ENCODE measurements at places on chromosomes 11 and 22. TPM values are rescaled to one million over a fixed set of nuclear protein-coding genes. Genes with fewer than 3 reads are reported as not detected.

Gene KCNK4
- total RNA-seq: not detected

DNA sequence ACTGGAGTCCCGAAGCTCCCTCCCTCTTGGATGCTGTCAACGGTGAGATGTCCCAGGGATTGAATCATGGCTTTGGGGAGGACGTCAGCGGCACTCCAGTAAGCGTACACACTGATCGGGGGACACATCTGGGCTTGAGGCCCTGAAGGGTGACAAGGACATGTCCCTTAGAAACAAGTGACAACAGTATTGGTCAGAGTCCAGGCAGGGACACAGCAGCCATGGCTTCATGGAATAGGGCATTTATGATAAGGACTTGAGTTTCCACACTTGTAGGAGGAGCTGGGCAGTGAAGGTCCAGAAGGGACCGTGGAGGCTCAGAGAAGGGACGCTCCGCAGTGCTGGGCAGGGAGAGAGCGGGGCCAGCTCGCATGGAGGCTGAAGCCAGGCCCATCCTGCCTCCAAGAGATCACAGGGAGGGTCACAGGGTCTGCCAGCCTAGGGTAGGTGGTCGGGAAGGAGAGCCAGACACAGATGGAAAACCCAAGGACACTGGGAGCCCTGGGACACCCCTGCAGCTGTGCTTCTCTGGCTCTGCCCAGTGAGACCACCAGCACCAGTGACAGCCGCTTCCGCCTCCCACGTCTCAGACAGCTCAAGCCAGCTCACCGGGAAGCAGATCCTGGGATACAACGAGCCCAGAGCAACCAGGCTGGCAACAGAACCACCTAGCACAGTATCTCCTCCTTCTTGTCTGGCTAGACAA is 22.9 kb upstream of the RFPL3 start:
- DNase-seq: no peak

GRCh38 chr11:2837096-2837601 is 48.4 kb downstream of the CDKN1C start:
- DNase-seq: peak; percentile 67

DNA sequence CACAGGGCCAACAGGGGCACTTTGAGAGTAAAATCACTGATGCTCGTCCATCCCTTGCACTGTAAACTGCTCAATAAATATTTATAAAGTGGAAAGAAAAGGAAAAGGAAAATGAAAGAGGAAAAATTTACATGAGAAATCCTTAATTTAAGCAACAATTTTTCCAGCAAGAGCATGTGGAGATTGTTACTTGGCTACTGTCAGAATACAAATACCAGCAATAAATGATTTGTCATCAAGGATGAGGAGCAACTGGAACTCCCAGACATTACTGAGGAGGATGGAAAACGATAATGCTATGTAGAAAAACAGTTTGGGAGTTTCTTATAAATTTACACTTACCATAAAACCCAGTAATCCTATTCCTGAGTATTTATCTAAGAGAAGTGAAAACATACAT is 123.0 kb downstream of the SGSM3 start:
- DNase-seq: no peak

- no peak for DNase-seq
These were observed 21.3 kb downstream of the CBX7 start for GRCh38 chr22:39130892-39131855.

GRCh38 chr22:50601669-50602337 is 1.2 kb downstream of the MAPK8IP2 start:
- DNase-seq: no peak

Gene ENTHD1
- not detected for total RNA-seq

DNA sequence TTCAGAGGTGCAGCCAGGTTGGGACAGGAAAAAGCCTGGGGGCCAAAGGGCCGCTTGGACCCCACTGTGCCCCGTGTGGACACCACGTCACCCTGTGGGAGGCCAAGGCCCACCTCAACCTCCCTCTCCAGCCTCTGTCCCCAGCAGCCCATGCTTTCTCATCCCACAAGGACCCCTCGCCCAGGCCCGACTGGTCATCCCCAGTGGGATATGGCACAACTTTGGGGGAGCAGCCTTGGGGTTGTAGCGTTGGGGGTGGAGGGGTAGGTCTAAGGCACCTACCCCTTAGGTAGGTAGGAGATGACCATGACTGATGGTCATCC is 44.0 kb downstream of the IGF2 start:
- no peak for DNase-seq

Gene ALDH3B1
- total RNA-seq: 47.4 TPM

GRCh38 chr11:3087821-3088800 is 30.9 kb upstream of the CARS1 start:
- DNase-seq: peak; percentile 17

Gene USP2
- 0.33 TPM for total RNA-seq

Gene PTPN5
- not detected for total RNA-seq

DNA sequence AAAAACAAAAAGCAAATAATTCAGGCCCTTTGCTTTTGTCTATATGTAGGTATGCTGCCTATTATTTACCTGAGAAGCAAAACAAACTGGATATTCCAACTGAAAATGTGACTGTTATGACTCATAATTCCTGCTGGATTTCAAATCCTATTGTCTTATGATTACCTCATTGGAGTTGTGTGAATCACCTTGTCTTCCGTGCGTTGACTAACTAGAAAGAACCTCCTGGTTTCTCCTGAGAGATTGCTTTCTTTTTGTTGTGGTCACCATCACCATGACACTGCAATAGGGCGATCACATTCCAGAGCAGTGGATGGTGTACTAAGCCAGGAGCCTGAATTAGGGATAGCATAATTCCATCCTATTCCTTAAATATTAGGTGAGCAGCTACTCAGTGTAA is 23.0 kb upstream of the EXPH5 start:
- DNase-seq: peak; percentile 86

Gene DGCR6
- total RNA-seq: 0.60 TPM

Gene TSPAN32
- total RNA-seq: not detected

DNA sequence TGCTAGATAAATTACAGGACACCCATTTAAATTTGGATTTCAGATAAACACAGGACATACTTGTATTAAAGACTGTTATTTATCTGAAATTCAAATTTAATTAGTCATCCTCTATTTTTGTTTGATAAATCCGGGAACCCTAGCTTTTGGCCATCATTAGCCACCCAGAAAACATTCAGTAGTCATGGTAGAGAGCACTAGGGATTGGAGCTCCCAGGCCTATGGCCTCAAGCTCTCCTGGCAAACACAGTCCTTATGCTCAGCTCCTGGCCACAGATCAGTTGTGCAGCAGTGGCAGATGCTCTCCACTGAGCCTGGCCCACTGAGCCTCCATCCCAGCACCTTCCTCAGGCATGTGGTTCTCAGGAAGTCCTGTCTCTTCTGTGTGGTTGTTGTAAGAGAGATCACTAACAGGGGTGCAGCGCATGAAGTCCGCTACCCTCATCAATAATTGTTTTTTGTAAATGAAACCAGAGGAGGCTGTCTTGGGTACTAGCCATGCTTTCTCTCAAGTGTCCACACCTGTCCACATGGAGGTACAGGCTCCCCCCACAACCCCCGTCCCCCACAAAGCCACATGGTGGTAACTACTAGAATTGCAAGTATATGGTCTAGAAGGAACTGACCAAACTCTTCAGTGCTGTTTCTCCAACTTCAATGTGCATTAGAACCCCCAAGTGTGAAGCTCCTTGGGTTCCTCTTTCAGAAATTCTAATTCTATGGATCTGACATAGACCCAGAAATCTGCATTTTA is 1.1 kb upstream of the IRAG1 start:
- DNase-seq: peak; percentile 79

DNA sequence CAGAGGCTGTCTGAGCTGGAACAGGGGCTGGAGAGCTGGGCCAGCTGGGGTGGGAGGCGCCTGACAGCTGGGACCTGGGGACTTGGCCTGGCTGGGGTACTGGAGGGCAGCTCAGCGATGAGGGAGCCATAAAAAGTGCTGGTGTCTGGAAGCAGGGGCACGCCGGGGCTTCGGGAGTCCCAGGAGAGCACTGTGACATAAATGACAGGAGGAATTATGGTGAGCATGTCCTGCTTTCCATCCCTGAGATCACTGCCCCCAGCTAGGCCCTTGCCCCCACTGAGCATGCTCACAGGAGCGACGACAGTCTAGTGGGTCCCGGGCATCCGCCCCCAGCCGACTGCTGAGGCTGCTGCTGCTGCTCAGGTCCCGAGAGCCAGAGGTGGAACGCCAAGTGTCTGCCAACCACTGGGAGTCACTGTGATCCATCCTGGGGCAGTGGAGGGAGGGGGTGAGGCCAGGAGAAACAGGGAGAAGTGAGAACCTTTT is 6.2 kb downstream of the ROBO4 start:
- no peak for DNase-seq

DNA sequence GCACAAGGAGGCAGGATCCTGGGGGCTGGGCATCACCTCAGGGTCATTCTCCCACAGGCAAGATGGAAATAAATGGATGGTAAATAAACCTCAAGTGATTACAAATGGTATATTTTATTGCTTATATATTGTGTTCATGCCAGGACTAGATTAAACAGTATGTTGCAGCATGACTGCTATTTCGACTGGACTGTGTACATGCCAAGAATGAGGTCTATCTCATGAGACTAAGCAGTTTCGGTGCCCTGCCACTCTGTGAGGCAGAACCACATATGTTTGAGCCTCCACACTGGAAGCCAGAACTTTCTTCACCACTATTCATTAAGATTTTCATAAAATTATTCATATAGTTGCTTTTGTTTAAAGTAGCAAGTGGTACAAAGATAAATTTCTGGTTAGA is 140.2 kb downstream of the DDX10 start:
- no peak for DNase-seq

Gene SNX32
- not detected for total RNA-seq

Gene EIF3M
- total RNA-seq: 245 TPM

DNA sequence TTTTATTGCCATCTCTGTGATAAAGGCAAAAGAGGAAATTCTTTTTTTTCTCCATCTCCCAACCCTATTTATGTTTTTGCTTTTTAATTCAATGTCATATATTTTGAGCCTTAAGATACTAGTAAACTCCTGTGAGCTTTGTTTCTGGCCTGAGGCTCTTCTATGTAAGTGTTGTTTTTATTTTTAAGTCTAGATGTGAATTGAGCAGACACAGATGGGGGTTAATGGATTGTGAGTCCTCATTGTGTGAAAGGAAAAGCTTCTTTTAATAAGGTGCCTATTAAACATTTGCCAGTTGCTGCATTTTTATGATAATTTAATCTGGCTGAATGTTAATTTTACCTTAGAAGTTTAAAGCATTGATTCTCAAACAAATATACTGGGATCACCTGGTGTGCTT is 2337.9 kb upstream of the RAG2 start:
- no peak for DNase-seq

GRCh38 chr22:44314425-44315067 is 1.8 kb upstream of the SHISAL1 start:
- DNase-seq: no peak

Gene TRIM29
- 3.1 TPM for total RNA-seq

GRCh38 chr11:5229356-5229755 is 2.5 kb upstream of the HBB start:
- DNase-seq: no peak

GRCh38 chr22:39581303-39581702 is 10.8 kb downstream of the CACNA1I start:
- no peak for DNase-seq

DNA sequence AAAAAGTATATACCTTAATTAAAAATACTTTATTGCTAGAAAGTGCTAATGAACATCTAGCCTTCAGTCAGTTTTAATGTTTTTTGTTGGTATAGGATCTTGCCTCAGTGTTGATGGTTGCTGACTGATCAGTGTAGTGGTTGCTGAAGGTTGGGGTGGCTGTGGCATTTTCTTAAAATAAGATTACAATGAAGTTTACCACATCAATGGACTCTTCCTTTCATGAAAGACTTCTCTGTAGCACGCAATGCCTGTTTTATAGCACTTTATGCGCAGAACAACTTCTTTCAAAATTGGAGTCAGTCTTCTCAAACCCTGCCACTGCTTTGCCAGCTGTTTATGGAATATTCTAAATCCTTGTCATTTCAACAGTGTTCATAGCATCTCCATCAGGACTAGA is 50.6 kb downstream of the LDLRAD3 start:
- no peak for DNase-seq

GRCh38 chr11:10784232-10785145 is 24.2 kb downstream of the EIF4G2 start:
- DNase-seq: no peak

DNA sequence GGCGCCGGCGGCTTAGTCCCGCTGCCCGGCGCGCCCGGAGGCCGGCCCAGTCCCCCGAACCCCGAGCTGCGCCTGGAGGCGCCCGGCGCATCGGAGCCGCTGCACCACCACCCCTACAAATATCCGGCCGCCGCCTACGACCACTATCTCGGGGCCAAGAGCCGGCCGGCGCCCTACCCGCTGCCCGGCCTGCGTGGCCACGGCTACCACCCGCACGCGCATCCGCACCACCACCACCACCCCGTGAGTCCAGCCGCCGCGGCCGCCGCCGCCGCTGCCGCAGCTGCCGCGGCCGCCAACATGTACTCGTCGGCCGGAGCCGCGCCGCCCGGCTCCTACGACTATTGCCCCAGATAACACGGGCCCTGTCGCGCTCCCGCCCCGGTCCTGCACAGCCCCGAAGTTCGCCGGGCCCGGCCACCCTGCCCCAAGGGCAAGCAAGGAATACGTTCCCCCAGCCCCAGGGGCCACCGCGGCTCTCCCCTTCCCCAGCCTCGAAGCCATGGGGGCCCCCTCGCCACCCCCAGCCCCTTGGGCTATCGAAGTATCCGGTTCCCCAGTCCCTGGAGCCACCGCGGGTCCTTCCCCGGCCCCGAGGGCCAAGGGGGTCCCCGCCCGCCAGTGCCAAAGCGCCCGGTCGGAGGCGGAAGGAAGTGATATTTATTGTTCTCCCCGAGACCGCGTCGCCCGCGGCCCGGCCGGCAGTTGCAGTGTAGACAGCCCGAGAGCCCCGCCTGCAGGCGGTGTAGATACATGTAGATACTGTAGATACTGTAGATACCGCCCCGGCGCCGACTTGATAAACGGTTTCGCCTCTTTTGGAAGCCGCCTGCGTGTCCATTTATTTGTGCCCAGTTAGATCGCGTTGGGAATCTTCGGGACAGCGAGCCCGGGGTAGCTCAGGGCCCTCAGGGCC is 6.2 kb downstream of the TBX1 start:
- no peak for DNase-seq

DNA sequence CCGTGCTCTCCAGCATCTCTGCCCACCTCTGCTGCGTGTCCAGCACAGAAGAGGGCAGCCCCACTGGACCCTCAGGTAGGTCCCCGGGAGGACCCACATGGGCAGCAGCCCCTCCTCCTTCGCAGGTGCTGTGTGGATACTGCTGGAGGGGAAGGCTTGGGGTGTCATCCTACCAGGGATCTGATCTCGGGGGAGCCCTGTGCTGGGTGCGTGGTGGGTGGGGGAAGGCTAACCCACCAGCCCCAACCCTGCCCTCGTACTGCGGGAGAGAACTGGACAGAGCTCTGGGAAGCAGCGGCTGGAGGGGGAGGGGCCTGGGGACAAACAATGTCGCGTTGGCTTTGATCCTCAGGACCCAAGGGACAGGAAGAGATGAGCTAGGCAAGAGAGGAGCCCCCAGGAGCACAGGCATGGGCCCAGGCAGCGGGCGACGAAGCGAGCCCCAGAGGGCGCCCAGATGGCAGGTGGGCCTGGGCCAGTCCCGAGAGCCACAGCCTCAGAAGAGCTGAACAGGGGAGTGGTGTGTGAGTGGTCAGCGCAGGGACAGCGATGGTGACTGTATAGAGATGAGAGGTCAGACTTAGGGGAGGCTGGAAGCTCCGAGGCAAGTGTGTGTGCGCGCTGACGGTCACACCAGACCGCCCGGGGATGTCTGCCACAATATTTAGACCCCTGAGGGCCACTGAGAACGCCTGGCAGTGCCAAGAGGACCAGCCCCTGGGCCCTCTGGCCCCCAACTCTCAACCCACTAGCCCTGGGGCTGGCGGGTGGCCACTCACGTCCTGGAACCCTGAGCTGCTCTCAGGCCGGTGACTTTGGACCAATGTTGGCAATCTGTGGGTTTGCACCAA is 1.4 kb upstream of the PIM3 start:
- DNase-seq: no peak

GRCh38 chr11:9347100-9347499 is 32.7 kb upstream of the TMEM41B start:
- DNase-seq: no peak
